Activated CD8-positive, alpha-beta memory T cell treated with anti-CD3 and anti-CD28 coated beads, Interleukin-2, amount 50 U/mL, for 4 hours (primary cell): ENCODE measurements at places on chromosomes 11 and 22.

DNA sequence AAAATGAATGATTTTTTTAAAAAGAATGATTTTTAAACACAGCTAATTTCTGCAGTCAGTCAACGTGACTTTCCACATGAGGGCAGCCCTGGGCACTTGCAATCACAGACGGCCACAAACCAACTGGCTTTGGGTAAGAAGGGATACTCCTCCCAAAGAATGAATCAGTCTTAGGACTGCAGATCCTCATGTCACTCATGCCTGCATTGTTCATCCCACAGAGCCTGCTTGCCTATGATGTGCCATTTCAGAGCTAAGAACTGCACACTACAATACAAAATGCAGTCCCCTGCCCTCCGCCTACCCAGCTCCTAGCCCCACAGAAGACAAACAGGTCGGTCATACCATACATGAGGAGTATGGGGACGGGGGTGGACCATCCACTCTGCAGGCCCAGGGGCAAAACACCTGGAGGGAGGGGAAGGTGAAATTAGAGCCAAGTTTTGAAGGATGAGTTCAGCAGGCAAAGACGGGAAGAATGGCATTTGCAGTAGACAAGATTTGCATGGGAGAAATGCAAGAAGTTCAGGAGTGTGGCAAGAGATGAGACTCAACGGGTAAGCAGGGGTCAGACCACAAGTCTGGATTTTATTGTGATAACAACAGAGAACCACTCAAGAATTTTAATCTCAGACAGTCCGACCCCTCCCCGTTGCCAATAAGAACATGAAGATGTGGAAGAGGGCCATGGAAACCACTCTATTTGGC is 24.7 kb downstream of the PACSIN2 start:
- DNase-seq, result no peak

GRCh38 chr11:122809866-122810265 is 28.4 kb upstream of the CRTAM start:
- DNase-seq, result no peak

DNA sequence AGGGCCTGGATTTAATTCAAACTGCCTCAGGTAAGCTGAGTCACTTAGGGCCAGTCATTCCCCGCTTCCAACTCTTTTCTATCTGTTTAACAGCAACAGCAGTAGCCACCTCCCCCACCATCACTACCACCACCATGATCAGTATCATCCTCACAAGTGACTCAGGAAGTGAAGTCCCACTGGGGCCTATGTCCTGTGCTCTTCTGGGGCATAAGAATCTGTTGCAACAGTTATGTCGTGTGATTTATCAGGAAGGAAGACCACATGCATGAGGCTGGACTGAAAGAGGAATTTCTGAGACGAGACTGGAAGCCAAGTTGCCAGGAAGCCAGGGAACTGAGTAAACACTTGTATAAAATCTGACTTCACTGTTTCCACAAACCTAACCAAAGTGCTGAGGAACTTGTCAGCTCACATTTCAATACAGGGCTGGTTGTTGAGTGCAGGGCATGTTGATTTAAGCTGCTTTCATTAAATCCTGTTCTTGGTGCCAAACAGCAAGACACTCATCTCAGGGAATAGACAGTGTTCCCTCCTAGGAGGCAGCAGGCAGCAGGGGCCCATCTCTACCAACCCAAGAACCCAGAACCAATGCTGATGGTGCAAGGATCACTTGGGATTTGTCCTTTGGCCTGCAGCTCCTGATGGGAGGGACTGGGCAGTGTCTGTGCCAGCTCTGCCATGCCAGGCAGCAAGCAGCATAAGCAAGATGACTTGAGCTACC is 226.7 kb upstream of the NARS2 start:
- DNase-seq, result no peak

GRCh38 chr11:126839496-126839895 is 161.1 kb downstream of the KIRREL3 start:
- no peak for DNase-seq

DNA sequence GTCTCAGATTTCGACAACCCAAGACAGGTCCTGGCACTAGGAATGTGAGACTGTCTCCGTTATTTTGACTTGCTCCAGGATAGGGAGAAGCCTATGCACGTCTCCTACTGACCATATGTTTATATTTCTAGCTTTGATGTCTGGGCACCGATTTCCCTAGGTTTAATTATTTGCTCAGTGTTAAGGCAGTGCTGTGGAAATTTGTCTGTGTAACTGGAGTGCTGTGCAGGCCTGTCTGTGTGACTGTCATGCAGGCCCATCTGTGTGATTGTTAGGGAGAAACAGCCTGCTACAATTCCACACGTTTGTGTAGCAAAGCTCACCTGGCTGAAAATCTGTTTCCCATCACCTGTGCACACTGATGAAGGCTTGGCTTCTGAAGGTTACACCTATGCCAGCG is 29.6 kb upstream of the HSPA8 start:
- no peak for DNase-seq

GRCh38 chr11:92892802-92893684 is 76.4 kb upstream of the MTNR1B start:
- DNase-seq, result no peak

DNA sequence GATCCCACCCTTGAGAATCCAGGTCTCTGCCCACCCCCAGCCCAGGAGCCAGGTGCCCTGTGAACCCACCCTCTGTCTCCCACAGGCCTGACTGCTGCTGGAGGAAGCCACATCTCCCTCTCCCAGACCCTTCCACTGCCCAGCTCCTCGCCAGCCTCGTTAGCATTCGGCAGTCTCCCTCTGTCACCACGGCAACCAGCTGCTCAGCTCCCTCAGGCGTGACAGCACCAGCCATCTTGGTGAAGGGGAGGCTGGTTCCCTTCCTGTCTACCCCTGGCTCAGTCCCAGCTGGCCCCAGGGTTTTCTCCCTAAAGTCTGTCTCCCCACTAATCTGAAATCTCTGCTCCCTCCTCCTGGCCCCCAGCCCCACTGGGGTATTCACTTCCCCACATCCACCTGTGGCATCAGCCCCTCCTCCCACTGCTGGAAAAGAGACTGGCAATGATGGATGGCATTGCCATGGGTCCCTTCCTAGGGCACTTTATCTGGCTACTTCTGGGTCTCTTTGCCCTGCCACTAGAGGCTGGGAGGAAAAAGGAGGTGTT is 28.1 kb downstream of the NRXN2 start:
- no peak for DNase-seq

DNA sequence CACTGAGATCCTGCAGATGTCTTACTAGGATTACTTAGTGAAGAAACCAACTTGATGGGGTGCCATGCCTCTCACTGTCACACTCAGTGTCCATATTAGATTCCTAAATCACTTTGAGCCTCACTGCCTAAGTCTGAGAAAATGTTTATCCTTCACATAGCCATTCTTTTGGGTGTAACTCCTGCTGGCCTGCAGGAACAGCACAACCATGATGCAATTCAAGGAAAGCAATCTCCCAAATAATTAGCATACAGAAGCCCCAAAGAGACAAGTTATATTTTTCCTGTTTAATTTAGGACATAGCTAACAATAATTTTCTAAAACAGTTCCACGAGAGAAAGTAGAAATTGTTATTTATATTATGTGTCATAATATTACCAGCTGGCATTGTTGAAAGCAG is 655.5 kb downstream of the KCNA4 start:
- DNase-seq, result no peak

- DNase-seq, result no peak
Measured at GRCh38 chr11:35419830-35420333, 524 bp upstream of the SLC1A2 start.

- DNase-seq, result no peak
Measured at GRCh38 chr11:118001494-118001971, 15.3 kb downstream of the IL10RA start.

GRCh38 chr11:128467041-128467440 is 120.3 kb downstream of the ETS1 start:
- no peak for DNase-seq

GRCh38 chr11:66349084-66349386 is 1.6 kb upstream of the B4GAT1 start:
- DNase-seq, result no peak

DNA sequence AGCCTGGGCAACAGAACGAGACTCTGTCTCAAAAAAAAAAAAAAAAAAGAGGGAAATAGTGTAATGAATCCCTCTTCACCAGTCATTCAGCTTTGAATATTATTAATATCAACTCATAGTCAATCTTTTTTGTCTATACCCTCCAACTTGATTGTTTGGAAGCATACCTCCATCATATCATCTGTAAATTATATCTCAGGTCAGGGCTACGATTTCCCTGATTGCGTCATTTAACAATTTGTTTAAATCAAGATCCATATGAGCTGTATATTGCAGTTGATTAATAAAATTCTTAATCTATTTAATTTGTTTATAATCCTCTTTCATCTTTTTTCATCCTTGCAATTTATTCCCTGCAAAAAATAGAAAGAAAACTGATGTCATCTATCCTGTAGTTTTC is 60.2 kb downstream of the USP47 start:
- no peak for DNase-seq

DNA sequence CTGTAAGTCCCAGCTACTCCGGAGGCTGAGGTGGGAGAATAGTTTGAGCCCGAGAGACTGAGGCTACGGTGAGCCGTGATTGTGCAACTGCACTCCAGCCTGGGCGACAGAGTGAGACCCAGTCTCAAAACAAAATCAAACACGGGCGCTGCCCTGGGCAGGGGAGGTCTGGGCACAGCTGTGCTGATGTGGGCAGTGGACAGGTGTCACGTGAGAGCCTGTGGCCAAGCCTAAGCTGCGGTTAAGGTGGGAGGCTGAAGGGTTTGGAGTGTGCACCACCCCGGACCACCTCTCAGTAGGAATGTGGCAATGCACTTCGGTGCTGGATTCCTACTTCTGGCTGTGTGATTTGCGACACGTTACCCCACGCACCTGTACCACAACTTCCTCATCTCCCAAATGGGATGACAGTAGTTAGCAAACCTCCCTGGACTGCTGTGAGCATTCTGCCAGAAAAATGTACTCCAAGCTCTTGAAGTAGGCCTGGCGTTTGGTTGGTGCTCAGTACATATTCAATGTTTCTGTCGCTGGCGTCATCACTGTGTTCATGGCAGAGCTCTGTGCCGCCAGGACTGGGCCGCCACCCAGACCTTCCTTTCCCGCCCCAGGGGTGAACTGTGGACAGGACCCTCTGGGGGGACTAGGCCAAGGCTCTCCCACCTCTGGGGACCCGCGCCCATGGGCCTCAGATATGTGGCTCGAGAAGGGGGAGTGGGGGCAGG is 807 bp upstream of the ZNF74 start:
- no peak for DNase-seq

GRCh38 chr11:47400768-47401279 is 7.6 kb upstream of the SLC39A13 start:
- DNase-seq, result no peak

GRCh38 chr11:67354075-67355022 is 1.0 kb upstream of the POLD4 start:
- DNase-seq, result no peak

DNA sequence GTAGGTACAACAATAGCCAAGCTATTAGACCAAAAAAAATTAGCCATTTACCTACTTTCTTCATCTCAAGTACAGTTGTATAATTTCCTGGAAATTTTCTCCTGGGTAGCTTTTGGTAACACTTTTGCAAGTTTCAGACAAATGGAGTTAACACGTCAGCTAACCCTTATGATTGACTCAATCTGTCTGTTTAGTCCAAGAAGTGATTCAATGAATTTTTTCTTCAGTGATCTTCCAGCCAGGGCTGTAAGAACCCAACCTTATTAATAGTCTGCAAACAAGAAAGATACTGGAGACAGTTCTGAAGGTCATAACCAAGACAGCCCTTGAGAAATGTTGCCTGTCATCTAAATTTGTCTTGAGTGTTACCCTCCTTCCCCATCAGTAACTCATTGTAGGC is 30.1 kb upstream of the FIBIN start:
- no peak for DNase-seq

- DNase-seq, result no peak
Measured at GRCh38 chr11:64869571-64870175, 8.7 kb downstream of the EHD1 start.

GRCh38 chr22:37566903-37567798 is 6.9 kb downstream of the CDC42EP1 start:
- peak; percentile 91 for DNase-seq

DNA sequence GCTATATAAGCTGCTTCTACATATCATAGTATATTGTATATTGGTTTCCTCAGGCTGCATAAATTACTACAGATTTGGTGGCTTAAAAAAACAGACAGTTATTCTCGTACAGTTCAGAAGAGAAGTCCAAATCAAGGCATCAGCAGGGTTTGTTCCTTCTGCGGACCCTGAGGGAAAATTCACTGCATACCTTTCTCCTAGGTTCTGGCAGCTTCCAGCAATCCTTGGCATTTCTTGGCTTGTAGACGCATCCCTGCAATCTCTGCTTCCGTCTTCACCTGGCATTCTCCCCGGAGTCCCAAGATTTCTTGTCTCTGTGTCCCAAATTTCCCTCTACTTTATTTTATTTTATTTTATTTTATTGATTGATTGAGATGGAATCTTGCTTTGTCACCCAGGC is 142.8 kb downstream of the COMMD9 start:
- DNase-seq, result no peak

GRCh38 chr11:81237139-81237538 is 1496.5 kb downstream of the FAM181B start:
- DNase-seq, result no peak

DNA sequence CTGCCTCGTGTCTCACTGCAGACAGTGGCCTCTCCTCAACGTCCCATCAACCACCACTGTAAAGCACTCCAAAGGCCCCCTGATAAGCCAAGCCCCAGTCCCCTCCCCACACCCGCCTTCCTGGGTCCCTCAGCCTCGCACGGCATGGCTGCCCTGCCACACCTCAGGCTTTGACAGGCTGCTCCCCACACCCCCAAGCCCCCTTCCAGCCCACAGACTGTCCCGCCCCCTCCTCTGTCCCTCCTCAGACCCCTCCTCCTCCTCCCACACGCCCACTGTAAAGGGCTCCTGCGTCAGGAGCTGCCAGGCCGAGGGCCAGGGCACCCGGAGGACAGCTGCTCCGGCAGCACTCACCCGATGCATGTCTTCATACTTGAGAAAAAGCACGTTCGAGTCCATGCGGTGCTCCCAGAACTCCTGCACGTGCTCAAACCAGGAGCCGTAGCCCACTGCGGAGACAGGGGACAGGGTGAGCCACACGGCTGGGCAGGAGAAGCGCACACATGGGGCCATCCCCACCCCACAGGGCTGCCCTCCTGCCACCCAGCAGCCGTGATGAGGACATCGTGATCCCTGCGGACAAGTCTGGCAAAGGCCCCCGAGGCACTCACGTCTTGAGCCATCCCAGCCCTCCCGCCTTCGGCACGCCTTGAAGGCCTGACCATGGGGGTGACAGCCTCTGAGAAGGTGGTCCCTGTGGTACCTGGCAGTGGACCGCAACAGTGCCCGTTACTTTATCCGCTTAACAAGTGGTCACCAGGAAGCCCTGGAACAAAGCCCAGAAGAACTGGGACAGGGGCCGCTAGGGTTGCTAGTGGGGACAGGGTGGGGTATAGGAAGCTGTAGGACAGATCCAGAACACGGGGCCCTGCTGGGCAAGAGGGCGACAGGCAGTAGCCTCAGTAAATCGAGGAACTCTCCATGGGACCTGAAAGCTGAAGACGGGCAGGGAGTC is 21.5 kb upstream of the EFCAB6 start:
- DNase-seq, result no peak
